ENCODE measurements at places on chromosomes 2 and 18. TPM values are rescaled to one million over a fixed set of nuclear protein-coding genes. Genes with fewer than 3 reads are reported as not detected.

The CTAGE1 gene
- not detected for total RNA-seq

The SERPINB2 gene
- total RNA-seq, result 2.6 TPM

The AFF3 gene
- 14.2 TPM for total RNA-seq

The LCT gene
- 0.04 TPM for total RNA-seq

The STARD6 gene
- 0.85 TPM for total RNA-seq

The HTR2B gene
- total RNA-seq, result 1.2 TPM

The OLA1 gene
- 43.6 TPM for total RNA-seq

The CPO gene
- total RNA-seq, result 0.89 TPM

The TOGARAM2 gene
- 5.3 TPM for total RNA-seq

The DSG1 gene
- total RNA-seq, result 0.04 TPM

GRCh38 chr2:96553176-96553956 is 16.8 kb downstream of the ARID5A start:
- no peak for DNase-seq

DNA sequence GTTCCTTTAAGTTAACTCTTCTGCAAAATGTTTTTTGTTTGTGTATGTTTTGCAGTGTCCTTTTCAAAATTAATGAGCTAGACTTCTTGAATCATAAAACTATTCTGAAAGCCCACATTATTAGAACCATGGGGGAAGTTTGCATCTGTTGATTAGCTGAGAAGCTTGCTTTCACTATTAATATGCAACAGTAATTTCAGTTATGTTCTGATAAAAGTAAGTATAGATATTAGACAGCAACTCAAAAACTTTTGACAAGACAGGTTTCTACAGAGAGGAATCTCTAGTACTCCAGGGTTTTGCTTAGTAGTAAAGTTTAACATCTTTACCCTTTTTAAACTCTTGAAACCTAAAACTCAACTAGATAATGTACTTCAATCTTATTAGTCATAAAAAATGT is 147.8 kb downstream of the UBE2E3 start:
- no peak for DNase-seq

DNA sequence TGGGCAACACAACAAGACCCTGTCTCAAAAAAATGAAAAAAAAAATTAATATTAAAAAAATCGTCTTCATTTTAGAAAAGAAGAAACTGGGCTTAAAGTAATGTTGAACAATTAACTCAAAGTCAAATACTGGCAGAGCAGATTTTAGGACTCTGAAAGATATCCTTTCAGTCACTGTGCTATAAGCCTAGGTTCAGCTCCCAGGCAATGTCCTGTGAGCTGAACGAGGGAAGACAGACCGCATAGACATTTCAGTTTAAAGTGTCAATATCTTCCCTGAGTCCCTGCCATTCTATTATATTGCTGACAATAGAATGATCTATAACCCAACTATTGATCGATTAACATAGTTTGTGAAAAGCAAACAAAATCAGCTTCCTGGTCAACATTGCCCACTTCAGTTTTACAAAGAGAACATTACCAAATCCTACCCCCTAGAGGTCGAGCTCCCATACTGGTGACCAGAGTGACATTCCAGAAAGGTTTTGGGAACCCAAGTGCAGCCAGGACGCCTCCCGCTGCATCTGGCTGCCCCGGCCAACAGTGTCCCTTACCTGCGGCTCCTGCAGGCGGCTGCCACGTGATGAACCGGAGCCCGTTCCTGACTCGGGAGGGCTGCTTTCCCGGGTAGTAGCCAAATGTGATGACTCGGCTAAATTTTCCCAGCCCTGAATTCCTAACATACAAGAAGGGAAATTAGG is 639 bp downstream of the MRO start:
- DNase-seq, result no peak

- DNase-seq, result no peak
These were observed 836.7 kb downstream of the CBLN2 start for GRCh38 chr18:71707400-71707799.

DNA sequence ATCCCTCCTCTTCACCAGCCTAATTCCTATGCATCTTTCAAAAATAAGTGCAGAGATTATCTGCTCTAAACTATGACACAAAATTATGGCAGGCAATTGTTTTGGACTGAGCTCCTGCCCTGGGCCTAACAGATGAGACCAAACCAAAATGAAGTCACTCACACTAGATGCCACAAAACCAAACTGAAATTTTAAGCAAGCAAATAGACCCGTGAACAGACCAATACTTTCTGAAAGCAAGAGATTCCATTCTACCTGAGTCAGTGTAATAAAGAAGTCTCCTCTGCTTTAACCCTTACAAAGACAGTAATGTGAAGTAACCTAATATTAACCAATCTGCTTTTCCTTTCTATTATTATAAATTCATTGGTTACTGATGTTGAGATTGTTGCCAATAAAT is 84.3 kb downstream of the RIT2 start:
- no peak for DNase-seq

DNA sequence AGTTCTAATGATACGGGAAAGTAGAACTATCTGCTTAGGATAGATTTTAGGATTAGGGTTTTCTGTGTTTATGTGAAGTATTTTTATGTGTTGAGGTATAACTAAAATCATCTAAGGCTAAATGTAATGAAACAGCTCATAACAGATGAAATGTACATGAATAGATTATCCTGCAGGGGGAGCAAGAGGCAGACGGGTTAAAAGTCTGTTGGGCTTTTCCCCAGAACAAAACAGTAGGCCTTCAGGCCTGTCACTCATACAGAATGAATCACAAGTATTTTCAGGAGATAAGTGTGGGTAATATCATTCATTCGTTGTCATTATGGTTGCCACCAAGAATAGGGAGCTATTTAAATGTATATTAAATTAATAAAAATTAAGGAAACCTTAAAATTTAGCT is 107.9 kb upstream of the IL1R2 start:
- DNase-seq, result no peak

- DNase-seq, result no peak
These were observed 229.1 kb downstream of the PHLPP1 start for GRCh38 chr18:62944454-62944853.

DNA sequence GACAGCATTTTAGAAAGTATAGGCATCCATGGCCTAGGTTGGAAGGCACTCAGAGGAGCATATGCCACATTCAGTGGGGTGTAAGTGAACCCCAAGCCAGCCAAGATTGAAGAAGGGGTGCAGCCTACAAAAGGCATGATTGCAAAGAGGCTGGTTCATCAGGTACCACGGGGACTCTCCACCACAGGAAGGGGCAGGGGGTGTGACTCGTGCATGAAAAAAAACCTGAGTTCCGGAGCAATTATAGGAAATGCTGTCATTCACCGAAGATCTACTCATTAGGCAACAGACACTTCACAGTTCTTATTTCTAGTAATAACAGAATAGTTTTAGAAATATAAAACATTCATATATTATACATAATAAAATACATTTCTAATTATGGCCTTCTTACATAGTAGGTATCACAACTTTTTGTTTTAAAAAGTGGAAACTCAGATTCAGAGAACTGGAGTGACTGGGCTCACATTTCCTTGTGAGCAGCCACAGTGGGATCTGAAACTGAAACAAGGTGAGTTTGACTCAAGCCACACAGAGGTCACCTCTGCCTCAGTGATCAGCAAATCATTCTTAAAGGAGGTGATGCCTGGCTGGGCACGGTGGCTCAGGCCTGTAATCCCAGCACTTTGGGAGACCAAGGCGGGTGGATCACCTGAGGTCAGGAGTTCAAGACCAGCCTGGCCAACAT is 188.4 kb upstream of the GYPC start:
- DNase-seq, result no peak

DNA sequence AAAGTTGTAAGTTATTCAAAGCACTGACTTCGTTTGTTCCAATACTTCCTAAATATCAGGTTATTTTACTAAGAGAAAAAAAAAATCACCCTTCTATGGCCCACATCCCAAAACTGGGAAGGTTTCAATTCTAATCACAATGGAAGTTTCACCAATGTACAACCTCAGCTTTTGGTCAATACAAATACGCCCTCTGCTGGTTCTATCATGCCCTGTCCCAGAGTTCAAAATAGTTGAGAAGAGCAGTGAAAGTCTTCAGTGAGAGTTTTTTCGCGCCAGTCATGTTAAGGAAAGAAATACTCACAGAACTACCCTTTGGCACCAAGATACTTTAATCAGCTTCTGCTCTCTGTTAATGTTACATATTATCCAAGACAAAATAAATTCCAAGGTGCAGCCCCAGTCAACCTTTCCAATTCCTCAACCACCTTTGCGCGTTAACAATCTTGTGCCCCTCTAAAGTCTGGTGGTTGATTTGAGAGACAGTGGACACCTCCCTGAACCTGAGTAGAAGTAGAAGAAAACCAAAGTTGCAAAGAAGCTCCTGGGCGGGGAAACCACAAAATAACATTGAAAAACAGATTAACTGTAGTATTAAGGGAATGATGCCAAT is 59.9 kb downstream of the SUMO1 start:
- peak; percentile 69 for DNase-seq

DNA sequence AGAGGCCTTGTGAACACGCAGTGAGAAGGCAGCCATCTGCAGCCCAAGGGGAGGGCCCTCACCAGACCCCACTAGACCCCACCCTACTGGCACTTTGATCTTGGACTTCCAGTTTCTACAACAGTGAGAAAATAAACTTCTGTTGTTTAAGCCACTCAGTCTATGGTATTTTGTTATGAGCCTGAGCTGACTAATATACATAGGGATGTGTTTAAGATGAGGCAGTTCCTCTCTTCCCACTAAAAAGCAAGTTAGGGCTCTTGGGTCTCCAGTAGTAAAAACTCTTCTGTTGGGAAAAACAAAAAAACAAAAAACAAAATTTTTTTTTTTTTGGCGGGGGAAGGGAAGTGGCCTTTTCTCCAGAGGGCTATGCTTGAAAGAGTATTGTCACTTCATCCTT is 233.2 kb upstream of the SMAD7 start:
- DNase-seq, result no peak

GRCh38 chr18:25352629-25353005 is 651 bp upstream of the ZNF521 start:
- no peak for DNase-seq

- no peak for DNase-seq
These were observed 468.3 kb upstream of the RAB12 start for GRCh38 chr18:8140841-8141501.

GRCh38 chr18:6835345-6835744 is 105.8 kb downstream of the ARHGAP28 start:
- no peak for DNase-seq

DNA sequence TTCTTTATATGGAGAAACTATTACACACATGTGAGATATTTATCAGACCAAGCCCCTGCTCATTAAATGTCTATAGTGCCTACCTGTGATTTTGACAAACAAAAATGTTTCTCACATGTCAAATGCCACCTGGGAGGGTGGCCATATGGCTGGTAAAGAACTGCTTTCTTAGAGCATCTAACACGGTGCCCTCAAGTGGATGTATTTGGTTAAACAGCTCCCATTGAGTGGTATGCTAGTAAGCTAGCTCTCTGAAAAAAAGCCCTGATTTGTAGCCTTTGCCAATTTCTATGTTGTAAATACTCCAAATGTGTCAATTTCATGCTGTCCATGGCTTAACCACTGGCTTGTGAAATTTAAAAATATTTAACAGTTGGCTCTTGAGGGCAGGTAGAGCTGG is 94.6 kb downstream of the PMAIP1 start:
- no peak for DNase-seq

GRCh38 chr2:124402274-124402673 is 377.2 kb downstream of the CNTNAP5 start:
- DNase-seq, result no peak

GRCh38 chr2:149747456-149747855 is 159.9 kb upstream of the MMADHC start:
- DNase-seq, result no peak

- DNase-seq, result peak; percentile 47
These were observed 1.7 kb downstream of the ALLC start for GRCh38 chr2:3659447-3660432.
